ENCODE measurements at places on chromosomes 13 and 19.

GRCh38 chr19:17794731-17795494, at the start of gene B3GNT3:
B3GNT3 (plus strand) TSS chr19:17795138; CDS start chr19:17807808, 12,670 bp downstream.
- no peak for DNase-seq

- no peak for DNase-seq
Measured at GRCh38 chr13:83883061-83883523, 818 bp upstream of the SLITRK1 start.

- no peak for DNase-seq
Measured at GRCh38 chr13:70502944-70503343, 394.7 kb upstream of the KLHL1 start.

GRCh38 chr13:28753208-28753892, 34.6 kb upstream of the SLC46A3 start:
- no peak for DNase-seq

GRCh38 chr13:28353679-28354078, 141.2 kb downstream of the FLT1 start:
- DNase-seq, result no peak

- no peak for DNase-seq
Measured at GRCh38 chr19:16428372-16429036, 43.3 kb downstream of the EPS15L1 start.

- DNase-seq, result no peak
Measured at GRCh38 chr13:78015782-78016181, 97.2 kb upstream of the EDNRB start.

- DNase-seq, result no peak
Measured at GRCh38 chr13:32135056-32135390, 103.4 kb downstream of the FRY start.

DNA sequence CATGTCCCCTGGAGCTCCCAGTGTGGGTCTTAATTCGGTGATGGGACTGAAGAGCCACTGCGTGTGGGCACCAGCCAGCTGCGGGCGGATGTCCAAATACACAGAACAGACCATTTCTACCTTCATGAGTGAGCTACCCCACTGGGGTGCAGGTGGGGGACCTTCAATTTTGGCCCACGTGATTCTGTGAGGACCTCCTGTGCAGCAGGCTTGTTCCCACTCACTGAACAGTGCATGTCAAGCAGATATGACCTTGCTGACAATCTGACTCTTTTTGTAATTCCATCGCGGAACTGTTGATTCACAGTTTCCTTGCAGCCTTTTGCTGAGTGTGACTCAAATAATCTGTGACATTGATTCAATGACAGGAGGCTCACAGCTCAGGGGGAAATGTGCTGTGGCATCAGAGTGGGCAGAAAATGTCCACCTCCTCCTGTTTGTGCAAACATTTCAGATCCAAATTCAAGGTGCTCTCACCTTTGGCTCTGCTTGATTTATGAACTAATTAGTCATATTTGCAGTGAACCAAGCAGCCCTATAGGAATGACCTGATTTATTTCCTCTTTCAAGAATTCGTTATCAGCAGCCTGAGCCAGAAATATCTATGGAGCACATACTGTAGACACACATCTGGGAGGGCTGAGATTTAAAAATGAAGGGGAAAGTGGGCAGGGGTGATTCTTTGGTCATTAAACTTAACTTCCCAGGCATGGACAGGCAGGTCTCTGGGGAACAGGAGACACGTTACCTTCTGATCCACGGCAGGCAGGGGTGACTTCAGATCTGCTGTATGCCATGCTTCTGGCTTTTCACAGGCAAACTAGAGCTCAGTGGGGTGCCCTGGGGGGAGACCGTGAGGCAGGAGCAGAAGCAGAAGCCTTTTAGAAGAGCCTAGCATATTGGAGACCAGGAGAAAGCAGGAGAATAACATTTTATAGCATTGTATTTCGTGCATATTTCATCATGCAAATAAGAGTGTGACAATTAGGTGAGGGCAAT, 170.0 kb upstream of the KL start:
- DNase-seq, result no peak

DNA sequence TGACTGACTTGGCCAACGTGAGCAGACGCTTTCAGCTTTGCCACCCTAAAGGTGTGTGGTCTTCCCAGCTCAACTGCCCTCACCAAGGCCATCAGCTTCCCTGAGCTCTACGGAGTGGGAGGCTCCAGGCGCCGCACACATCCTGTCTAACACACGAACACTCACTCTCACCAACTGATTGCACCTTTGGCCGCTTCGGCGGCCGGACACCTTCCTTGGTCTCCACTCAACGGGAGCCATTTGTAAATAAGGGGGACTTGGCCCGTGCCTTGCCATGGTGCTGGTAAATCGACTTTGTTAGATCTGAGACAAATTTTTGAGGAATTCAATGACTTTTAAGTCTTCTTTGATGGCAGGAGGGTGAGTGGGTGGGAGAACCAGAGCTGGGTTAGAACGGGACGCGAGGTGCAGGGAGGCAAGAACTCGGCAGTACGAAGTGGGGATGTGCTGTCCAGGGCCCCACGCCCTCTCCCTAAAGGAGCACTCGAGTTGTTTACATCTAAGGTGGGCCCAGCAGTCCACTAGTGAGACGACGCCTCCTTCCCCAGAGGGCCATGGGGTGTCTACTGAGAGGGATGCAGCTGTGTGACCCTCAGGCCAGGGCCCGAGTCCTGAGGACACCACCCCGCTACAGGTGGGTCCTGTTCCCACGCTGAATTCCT, 4.4 kb downstream of the C13orf46 start:
- no peak for DNase-seq

Data from memory B cell (primary cell).